ENCODE measurements at places on chromosomes 11 and 22.

GRCh38 chr11:118152552-118153471, at the start of gene SCN4B:
Gene SCN4B, minus strand, starts transcription at chr11:118152823. Its CDS starts 150 bp downstream, at chr11:118152673.
- peak; percentile 38 for DNase-seq

DNA sequence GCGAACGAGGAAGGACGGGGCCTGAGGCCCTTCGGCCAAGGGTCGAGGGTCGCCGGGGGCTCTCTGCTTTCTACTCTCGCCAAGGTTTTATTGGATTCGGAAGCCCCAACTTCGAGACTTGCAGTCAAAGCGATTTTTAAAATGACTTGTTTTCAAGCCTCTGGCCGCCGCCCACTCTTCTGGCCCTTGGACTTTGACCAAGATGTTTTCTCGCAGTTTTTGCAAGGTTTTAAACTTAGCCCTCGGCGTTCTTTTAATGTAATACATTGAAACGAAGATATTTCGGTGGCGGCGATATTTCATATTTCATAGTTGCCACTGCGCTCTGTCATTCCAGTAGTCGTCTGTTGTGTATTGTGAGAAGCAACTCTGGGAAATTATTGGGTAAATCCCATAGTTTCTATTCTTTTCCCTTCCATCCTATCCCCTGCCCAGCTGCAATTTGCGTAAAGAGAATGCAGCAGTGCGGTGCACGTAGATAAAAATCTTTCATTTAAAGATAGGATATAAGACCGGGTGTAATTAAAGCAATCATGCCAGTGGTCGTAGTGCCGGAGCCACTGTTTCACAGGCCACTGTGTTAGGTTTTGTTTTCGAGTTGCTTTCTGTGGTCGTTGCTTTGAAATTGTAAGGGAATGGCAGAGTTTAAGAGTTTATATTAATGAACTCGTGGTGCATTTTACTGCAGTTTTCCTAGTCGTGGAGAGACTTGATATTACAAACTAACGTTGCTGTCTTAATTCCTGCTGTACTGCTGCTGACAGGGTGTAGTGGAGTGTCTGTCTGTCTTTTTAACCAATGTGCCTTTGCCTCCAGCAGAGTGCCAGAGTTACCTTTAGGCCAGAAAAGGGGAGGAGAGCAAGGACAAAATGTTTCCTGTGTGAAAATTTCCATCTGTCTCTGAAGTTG, 702 bp downstream of the BIRC2 start:
- no peak for DNase-seq

DNA sequence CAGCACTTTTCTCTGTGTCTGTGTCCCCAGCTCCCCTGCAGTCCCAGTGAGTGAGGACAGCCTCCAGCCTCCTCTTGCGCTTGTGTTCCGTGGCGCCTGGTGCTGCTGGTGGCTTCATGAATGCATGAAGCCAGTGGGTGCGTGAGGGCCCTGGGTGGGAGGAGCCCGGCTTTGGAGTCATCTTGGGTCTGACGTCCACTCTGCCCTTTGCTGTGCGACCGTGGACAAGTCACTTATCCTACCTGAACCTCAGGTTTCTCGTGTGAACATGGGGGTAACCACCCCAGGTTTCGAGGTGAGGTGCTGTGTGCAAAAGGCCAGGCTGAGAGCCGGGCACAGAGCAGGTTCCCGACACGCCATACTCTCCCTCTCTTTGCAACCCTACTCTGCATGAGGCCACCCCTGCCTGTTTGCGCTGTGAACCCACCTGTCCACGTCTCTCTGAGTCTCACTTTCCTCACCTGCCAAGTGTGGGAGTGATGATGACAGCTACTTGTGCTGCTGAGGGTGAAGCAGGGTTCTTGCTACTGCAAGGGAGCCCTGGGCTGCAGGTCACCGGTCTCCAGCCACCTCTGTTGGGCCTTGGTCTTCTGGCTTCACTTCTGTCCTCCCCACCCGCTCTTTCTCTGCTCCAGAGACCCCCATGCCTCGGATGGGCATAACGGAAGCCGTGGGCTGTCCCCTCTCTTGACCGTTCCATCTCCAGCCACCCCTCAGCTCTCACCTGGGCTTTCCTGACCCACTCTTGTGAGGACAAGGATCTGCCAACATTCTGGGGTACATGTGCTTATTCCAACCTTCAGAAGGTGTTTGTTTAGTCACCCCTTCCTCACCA, 537.6 kb downstream of the TBC1D22A start:
- peak; percentile 11 for DNase-seq

DNA sequence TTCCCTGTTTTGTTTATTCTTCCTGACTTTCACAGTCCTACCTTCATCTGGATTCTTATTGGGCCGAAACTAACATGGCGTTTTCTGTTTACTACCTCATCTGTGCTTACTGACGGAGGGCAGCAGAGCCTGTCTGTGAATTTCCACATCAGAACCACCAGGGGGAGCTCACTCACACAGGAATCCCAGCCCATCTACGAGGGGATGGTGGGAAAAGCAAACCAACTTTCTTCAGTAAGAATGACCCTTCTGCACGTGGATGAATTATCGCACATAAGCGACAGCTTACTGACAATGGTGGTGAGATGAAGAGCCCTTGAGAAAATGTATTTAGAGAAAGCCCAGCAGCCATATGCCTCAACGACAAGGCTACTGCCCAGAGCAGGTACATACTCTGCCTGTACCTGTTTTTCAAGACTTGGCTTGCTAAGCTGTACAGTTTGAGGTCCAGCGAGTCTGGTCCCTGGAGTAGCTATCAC, 42.5 kb downstream of the LARGE2 start:
- DNase-seq: peak; percentile 77

DNA sequence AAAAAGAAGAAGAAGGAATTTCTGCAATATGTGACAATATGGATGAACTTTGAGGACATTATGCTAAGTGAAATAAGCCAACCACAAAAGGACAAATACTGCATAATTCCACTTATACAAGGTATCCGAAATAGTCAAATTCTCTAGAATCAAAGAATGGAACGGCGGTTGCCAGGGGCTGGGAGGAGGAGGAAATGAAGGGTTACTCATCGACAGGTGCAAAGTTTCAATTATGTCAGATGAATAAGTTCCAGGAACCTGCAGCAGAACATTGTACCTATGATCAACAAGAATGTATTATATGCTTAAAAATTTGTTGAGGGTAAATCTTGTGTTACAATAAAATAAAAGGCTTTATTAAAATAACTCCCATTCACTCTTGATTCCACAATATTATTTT, 49.0 kb downstream of the SC5D start:
- DNase-seq: no peak

- no peak for DNase-seq
Observed at GRCh38 chr22:39381930-39382329, 17.6 kb upstream of the TAB1 start.

DNA sequence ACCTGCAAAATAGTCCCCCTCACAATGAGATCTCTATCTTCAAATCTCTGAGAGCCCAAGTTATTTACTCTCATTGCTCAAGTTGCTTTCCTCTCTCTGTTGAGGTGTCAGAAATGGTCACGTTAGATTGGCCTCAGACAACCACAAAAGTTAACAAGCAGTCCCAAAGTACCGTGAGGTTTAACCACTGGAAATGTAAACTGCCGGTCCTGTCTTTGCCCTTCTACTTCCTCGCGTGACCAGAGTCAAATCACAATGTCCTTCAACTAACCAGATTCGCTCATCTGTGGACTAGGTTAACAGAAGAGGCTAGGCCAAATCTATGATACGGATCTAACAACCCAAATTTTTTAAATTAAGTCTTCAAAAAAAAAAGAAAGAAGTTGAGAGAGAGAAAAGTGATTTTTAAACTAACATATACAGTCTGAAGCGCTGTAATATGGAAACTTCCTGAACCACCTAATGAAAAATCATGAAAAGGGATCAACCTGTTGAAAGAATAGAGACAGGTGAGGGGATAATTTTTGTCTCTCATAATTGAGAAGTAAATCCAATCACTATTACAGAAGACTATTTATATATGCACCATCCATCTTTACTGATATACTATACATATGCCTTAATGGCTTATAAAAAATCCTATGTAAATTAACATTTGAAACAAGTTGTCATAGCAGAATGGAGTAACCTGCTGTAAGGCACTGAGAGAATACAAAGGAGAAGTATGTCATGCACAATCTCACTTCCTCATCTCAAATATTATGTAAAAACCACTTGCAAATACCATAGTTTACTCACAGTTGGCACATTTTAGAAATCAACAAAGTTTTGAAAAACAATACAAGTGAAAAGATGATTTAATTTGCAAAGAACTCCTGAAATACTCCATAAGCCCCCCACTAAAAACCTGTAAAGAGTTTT, 3.3 kb upstream of the JAML start:
- peak; percentile 35 for DNase-seq

DNA sequence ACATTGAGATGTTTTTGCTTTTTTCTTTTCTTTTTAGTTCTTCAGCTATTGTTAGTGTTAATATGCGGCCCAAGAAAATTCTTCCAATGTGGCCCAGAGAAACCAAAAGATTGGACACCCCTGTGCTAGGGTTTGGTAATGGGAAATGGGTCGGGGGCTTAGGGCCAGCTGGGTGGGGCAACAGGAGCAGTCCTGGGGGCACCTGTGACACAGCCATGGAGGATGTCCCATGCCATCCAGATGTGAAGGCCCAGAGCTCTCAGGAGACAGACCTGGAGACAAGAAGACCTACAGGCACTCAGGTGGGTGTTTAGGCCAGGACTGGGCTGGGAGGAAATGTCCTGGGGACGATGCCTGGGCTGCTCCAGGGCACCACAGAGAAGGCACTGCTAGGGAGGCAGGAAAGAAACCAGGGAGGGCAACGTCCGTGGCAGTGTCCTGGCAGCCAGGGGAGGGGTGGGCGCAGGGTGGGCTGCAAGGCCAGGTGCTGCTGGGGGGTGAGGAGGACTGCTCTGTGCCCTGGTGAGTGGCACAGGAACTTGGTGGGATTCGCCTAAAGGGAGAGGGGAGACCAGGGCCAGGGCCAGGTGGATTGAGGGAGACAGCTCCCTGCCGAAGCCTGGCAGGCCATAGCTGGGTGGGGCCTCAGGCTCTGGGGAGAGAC, 21.4 kb downstream of the RELT start:
- DNase-seq: no peak

DNA sequence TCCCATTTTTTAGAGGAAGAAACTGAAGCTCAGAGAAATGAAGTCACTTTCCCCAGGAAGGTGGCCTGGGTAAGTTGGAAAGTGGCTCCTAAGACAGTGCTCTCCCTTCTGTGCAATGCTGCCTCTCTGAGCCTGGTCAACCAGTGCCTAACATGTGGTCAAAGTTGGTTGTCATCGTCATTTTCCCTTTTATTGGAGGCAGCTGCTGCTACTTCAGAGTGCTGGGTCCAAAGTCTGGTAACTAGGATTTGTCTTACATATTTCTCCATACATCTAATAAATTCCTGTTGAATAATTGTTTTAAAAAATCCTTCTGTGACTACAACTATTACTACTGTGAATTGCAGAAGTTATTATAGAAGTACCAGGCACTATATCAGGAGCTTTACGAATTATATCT, 48.1 kb downstream of the TECTA start:
- DNase-seq: no peak

DNA sequence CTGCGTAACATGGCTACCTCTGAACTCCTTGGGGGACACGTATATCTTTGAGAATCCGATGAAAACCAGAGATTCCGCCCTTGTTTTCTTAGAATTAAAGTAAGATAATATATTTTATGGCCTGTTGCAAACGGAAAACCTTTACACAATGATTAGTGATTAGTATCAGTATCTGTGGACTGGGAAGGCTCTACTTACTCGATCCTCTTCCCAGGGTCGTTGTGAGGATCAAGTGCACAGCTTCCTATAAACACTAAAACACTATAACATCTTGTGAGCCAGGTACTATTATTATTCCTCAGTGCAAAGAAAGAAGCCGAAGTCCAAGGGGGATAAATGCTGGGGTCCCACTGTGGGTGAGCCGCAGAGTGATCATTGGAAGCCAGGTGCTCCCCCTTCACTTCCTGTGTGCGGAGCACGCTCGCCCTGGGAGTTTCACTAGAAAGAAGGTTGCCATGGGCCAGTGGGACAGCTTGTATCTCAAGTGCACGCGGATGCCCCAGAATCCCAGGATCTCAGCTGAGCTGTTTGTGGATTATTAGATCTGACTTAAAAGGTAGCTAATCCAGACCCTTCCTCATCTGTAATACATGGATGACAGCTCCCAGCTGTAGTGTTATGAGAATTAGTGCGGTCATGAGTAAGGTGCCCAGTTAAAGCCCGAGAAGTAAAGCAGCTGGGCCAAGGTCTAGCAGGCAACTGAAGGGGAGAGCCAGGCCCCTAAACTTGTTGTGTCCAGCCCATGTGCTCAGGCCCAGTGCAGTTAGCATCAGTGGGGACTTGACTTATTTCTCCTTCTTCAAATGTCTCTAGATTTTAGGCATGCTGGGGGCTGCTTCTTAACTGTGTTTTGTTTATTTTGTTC, 839 bp downstream of the CBY1 start:
- DNase-seq: peak; percentile 53

DNA sequence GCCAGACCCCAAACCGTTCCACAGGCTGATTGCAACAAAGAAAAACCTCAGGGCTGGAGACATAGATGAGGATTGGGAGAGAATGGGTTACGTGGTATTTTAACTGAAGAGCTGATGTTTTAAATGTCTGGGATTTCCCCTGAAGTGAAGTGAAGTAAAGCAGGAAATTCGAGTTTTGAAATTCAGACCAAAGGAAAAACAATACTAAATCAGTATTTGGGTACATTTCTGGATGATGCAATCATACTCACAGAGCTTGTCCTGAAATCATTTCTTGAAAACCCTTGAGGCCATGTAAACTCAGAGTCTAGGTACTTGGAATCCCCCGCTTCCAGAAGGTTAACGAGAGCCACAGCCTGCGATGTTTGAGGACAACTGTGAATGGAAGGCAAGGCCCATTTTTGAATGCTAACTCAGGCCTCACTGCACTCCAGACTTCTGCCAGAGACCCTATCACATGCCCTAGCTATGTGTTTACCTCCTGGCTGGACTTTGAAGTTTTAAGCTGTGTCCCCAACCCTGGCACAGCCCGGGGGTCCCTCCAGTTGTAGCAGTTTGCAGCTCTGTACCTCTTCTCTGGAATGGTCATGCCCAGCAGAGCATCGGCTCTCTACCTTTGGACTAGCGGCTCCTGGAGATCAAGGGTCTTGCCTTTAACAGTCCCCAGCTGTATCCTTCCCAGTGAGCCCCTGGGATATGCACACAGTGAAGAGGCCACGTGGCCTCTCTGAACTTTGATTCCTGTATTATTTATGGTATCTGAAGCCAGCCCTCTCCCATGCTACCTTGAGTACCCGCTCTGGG, 5.4 kb upstream of the FTH1 start:
- no peak for DNase-seq

DNA sequence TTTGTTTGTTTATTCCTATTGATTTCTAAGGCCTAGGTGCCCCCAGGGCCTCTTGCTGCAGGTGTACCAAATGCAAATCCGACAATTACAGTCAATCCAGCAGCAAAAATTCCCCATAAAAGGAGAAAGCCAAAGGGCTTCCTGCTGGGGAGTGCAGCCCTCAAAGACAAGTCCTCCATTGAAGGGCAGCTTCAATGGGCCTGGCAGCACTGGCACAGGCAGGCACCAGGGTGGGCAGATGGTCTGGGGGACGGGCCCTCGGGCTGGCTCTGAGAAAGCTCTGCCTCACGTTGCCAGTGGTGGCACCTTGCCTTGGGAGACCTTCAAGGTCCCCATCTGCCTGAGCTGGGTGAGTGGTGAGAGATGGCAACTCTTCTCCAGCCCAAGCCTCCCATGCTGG, 128.0 kb downstream of the DSCAML1 start:
- DNase-seq: no peak

GRCh38 chr11:27545946-27546345, 39.4 kb upstream of the LIN7C start:
- no peak for DNase-seq

GRCh38 chr22:21697880-21698279, 32.1 kb downstream of the PPIL2 start:
- DNase-seq: no peak
